Muscle of arm (tissue), 14 donors: ENCODE measurements at places on chromosomes 12 and 14. TPM values are rescaled to one million over a fixed set of nuclear protein-coding genes. Genes with fewer than 3 reads are reported as not detected.

- no peak for DNase-seq
These were observed 101.3 kb downstream of the SRGAP1 start for GRCh38 chr12:63945777-63946176.

DNA sequence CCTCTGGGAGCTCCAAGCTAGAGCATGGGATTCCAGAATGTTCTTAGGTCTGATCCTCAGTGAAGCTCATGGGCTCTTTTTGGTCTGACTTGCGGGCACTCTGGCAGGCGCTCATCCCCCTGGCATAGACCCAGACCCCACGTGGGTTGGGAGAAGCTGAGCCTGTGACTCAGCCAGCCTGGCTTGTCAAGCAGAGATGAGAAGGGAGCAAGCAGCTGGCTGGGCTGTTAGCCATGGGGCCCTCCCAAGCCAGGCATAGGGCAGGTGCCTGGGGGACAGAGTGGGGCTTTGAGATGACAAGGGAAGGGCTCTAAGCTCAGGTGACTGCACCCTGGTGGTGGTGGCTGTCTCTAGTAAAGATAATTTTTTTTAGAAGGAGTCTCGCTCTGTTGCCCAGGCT, 80.3 kb upstream of the NOS1 start:
- DNase-seq: peak; percentile 52

- no peak for DNase-seq
These were observed 112.6 kb upstream of the TMCC3 start for GRCh38 chr12:94762943-94763342.

DNA sequence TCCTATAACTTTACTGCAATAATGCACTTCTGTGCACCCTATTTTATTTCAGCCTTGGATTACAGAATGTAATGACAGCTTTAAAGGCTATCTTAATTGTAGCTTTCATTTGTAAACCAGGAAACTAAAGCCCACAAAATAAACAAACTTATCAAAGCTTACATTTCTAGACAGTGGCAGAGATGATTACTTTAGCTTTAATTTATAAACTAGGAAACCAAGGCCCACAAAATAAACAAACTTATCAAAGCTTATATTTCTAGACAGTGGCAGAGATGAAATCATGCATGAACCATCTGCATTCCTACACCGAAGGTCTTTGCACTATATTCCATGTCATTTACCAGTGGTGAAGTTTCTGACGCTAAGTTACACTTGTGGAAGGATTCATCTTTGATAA, 74.4 kb downstream of the PRKD1 start:
- DNase-seq: no peak

- no peak for DNase-seq
These were observed 6.3 kb downstream of the MGAT4C start for GRCh38 chr12:86249851-86250250.

- DNase-seq: no peak
These were observed 98.5 kb downstream of the SINHCAF start for GRCh38 chr12:31227401-31227981.

DNA sequence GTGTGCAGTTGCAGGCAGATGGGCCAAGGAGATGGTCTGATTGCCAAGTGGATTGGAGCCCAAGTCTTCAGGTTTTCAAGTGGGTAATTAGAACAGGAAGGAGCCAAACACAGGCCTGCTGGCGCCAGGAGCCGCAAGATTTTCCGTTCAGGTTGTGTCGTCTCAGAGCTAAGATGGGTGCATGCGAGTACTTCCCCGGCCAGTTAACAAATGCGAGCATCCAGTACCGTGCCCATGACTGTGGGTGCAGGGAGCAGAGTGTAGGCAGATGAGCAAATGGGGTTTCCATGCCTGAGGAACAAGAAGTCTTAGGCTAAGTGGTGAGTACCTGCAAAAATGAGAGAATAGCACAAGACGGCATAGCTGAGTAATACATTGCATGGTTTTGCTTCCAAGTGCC, 90.5 kb downstream of the CHST11 start:
- DNase-seq: peak; percentile 39

DNA sequence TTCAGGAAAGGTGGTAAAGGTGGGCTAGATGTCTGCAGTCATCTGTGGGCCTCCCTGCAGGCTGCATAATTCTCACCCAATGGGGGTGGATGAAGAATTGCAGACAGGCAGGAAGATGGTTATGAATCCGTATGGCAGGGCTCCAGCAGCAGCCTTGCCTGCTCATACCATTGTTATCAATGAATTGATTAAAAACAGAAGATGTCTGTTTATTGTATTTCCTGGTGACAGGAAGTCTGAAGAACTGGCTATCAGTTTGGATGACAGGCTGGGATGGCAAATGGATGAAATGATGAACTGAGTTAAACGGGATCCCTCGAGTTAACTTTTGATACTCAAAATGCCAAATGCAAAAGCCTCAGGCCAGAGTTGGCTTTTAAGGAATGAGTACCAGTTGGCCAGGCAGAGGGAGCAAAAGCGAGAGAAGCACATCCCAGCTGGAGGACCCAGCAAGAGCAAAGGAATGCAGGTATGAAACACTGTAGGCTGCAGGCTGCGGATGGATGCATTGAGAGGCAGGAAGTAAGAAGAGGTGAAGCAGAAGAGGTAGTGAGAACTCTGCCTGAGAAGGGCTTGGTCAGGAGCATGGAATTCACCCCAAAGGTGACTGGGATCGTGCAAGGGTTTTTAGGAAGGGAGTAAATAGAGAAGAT, 550.0 kb upstream of the TBX3 start:
- no peak for DNase-seq

DNA sequence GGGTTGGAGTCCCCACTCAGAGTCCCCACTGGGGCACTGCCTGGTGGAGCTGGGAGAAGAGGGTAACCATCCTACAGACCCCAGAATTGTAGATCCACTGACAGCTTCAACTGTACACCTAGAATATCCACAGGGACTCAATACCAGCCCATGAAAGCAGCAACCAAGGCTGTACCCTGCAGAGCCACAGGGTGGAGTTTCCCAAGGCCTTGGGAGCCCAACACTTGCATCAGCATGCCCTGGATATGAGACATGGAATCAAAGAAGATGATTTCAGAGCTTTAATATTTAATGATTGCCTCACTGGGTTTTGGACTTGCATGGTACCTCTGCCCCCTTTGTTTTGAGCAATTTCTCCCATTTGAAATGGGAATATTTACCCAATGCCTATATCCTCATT, 80.4 kb downstream of the RASSF9 start:
- DNase-seq: no peak

GRCh38 chr12:110687396-110688169, 1.3 kb downstream of the HVCN1 start:
- DNase-seq: no peak

GRCh38 chr12:121930862-121931261, 12.5 kb downstream of the CFAP251 start:
- no peak for DNase-seq

- DNase-seq: no peak
These were observed 16.7 kb downstream of the TBC1D30 start for GRCh38 chr12:64840949-64841717.

- no peak for DNase-seq
These were observed 50.8 kb downstream of the DYNC1H1 start for GRCh38 chr14:102015045-102015685.

- no peak for DNase-seq
These were observed 34.9 kb downstream of the SH2B3 start for GRCh38 chr12:111440631-111441030.

DNA sequence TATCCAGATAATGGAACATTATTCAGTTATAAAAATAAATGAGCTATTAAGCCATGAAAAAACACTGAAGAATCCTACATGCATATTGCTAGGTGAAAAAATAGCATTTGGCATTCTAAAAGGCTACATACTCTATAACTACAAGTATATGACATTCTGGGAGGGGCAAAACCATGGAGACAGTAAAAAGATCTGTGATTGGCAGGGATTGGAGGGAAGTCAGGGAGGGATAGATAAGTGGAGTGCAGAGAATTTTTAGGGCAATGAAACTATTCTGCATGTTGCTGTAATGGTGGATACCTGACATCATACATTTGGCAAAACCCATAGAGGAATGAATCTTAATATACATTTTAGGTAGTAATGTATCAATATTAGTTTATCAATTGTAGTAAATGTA, 63.1 kb upstream of the SLC38A2 start:
- DNase-seq: no peak

DNA sequence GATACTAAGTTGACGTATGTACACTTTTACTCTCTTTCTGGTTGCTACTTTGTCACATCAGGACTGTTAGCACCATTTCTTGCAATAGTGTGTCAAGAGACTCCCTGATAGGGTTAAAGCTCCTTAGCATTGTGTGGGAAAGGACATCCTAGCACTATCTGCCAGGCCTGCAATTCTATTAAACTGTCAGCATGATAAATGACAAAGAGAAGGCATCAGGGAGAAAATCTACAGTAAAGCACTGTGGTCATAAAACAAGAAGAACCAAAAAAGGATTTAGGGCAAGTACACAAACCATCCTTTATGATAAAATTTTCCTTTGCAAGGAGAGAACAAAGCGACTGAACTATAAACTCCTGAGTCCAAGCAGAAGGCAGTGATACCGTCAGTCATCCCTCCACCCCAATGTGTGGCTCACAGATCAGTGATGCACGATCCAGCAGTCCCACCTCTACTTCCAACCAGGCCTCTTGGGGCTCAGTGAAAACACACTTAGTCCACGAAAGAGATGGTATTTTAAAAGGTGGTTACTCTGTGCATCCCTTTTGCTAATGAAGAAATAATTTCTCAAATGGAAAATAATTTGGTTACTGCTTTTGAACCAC, 31.4 kb upstream of the SLC35F4 start:
- DNase-seq: no peak

DNA sequence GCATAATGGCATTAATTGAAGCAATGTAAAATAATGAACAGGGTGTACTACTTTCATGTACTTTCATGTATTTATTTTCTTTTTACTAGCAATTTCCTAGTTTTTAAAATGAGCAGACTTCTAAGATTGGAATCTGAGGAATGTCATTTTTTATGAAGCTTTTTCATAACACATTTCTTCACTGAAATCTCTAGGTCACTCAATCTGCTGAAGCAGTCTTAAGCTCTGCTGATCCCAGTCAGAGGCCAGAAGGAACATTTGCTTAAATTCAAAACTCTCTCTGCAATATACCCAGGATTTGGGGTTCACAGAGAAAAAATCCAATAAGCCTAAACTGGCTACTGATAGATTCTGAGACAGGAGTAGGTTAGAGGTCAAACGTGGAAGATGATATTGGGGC, 73.6 kb upstream of the CNTN1 start:
- DNase-seq: no peak

DNA sequence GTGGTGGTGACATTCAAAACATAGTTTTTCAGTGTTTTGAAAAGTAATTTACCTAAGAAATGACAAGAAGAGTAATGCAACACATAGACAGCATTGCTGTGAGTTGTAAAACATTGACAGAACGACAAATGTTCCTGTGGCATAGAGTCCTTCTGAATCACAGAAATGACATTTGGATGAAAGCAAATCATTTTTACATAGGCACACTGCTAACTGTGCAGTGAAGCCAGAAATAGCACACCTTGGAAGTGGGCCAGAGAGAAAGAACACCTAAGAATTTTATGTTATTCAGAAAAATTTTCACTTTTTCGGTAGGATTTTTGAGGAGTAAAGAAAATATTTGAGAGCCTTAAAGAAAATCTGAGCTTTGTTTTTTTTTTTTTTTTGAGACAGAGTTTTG, 100.6 kb downstream of the ANO4 start:
- no peak for DNase-seq

- no peak for DNase-seq
These were observed 149.9 kb downstream of the NRXN3 start for GRCh38 chr14:78319887-78320635.

DNA sequence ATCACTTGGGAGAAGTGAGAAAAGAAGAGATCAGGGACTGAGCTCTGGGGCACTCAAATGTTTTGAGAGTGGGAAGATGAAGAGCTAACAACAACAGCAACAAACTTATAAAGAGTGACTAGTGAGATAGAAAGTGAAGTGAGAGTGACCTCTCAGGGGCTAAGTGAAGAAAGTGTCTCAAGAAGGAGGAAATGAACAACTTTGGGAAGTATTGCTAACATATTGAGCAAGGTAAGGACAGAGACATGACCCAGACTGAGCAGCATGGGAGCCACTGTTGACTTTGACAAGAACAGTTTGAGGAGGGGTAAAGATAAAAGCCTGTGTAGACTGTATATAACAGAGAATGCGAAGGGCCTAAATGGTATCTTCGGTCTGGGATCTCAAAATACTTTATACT, 155.1 kb upstream of the BTG1 start:
- DNase-seq: no peak

DNA sequence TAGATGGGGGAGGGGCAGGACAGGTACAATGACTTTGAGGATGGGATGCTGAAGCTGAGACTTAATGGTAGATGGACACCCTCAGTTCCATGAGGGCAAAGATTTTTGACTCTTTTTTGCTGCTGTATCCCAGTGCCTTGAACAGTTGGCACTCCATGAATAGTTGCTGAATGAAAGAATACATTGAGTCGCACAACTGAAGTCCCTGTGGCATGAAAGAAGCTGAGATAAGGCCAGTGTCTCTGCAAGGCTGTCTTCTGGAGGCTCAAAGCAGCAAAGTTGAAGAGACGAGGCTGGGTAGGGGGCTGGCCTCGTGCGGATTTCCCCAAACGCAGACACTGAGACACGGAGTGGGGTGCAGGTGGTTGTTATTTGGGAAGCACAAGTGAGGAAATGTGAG, 179.3 kb downstream of the ADCK1 start:
- no peak for DNase-seq

GRCh38 chr12:130936561-130936960, 17.1 kb upstream of the ADGRD1 start:
- DNase-seq: no peak

DNA sequence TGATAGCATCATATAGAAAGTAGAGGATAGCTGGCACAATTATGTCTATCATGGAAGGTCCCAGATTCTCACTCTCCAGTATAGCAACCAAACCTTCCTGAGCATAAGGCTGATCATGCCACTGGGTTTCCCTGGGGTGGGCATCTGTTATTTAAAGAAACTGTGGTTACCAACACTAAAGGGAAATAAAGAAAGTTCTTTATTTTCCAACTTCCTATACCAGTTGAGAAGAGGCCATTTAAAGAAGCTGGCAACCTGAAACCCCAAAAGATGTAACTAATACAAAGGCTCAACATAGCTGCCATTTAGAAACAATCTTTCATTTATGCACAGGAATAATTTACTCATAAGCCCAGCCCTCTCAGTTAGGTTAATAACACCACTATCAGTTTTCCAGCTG, 3.1 kb downstream of the BCAT1 start:
- DNase-seq: no peak

The CFAP251 gene
- 1.1 TPM for polyA plus RNA-seq

The POTEM gene
- polyA plus RNA-seq: not detected

The GARIN6 gene
- not detected for polyA plus RNA-seq

The EPS8 gene
- 60.6 TPM for polyA plus RNA-seq

The NINJ2 gene
- polyA plus RNA-seq: 6.0 TPM

The GSG1 gene
- polyA plus RNA-seq: not detected

The NRXN3 gene
- 0.63 TPM for polyA plus RNA-seq

The MYH6 gene
- polyA plus RNA-seq: 8.2 TPM

The TMEM263 gene
- polyA plus RNA-seq: 169 TPM

The SDSL gene
- 1.1 TPM for polyA plus RNA-seq

The FGD4 gene
- polyA plus RNA-seq: 25.8 TPM

The TMTC1 gene
- 39.0 TPM for polyA plus RNA-seq

The FGF23 gene
- polyA plus RNA-seq: 0.12 TPM

The INHBE gene
- polyA plus RNA-seq: 3.0 TPM

The C1R gene
- not detected for polyA plus RNA-seq

The IFNG gene
- not detected for polyA plus RNA-seq

The INHBC gene
- polyA plus RNA-seq: not detected

The ABHD4 gene
- 15.8 TPM for polyA plus RNA-seq
